NCI-H526 (cell line): ENCODE measurements at places on chromosomes 1 and 21.

- no peak for DNase-seq
These were observed 26.1 kb downstream of the CD58 start for GRCh38 chr1:116544588-116545358.

- no peak for DNase-seq
These were observed at the start of gene CELA2A for GRCh38 chr1:15456313-15456954. TSS of gene CELA2A (plus strand) at chr1:15456732. CDS start at chr1:15456754, 22 bp downstream.

- DNase-seq: no peak
These were observed 3.1 kb downstream of the KCNK1 start for GRCh38 chr1:233617025-233617424.

- peak; percentile 40 for DNase-seq
These were observed 8.2 kb downstream of the SYTL1 start for GRCh38 chr1:27349784-27350662.
